Stimulated activated CD8-positive, alpha-beta memory T cell treated with anti-CD3 and anti-CD28 coated beads, Interleukin-4, amount 100 ng/mL, for 1 hour (primary cell): ENCODE measurements at places on chromosomes 7 and 10.

DNA sequence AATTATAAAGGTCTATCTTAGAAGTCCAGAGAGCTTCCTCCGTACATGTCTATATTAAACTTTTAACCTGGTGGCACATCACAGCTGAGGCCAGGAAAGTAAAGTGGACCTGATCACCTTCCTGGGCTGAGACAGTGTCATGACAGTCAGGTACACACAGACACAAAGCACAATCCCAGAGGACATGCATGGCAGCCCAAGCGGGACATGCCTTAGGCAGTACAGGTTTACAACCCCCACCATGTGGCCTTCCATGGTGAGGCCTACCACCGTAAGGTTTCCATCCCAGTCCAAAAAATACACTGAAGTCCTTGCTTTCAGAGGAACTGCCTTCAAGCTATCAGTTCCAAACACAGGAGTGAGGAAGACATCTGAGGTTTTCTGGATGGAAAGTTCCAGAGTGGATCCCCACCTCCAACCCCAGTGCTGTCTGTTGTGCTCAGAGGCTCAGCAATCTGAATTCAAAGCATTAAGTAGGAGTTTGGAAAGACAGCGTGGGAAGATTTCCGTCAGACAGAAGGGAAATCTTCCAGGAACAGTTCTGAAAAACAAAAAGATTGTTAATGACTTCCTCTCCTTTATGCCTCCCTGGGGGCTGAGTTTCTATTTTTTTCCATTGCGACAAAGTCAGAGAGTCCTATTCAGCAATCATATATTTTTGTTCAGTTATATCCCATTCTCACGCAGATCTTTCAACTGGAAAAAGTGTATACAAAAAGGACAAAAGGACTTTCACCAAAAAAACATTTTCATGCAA lies 20.1 kb downstream of the IFIT3 start:
- DNase-seq: no peak

GRCh38 chr10:3117486-3117885 lies 50.1 kb downstream of the PFKP start:
- no peak for DNase-seq

GRCh38 chr10:49389361-49389933 lies 6.4 kb downstream of the DRGX start:
- DNase-seq: no peak

DNA sequence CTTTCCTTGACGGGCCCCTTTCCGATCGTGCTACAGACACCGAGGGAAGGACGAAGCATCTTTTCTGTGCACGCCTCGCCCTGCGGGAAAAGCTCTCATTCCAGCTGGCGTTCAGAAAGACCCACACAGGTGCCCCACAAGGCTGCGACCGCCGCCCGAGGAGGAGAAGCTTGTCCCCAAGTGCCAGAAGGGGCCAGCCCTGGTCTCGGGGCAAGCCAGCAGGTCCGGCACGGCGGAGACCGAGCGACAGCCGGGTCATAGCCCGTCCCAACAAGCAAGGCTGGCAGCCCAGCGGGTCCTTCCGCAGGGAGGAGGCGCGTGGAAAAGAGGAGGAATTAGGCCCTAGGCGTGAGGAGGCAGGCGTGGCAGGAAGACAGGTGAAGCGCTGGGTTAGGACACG lies 62.7 kb downstream of the TNRC18 start:
- no peak for DNase-seq

- no peak for DNase-seq
Measured at GRCh38 chr10:62153191-62153590, 115.5 kb downstream of the RTKN2 start.

DNA sequence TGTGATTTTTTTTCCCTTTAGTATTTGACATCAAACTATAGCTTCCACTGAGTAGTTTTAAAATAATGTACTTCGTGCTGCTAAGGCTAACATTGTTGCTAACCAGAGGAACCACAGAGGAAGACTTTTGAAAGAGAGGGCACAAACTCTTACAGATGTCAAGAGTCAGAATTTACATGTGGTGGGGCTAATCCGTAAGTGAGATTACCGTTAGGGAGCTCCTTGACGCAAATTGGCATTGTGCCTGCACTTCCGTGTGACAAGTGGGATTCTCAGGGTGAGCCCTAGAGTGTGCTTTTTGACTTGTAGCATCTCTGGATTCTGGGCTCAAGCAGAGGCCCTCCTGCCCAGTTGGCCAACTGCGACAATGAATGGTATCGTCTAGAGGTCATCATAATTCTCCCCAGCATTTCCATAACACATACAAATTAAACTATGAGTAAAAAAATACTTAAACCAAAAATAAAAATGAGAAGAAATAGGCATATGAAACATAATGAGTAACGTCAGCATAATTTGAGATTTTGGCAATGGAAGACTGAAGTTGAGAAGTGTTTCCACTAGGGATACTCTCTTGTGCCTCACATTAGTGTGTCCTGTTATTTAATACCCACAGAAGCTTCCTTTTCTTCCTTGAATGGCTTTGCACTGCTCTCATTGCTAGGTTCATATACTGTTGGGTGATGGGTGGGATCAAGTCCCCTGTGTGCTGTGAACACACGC lies 164.0 kb downstream of the SDK1 start:
- no peak for DNase-seq

DNA sequence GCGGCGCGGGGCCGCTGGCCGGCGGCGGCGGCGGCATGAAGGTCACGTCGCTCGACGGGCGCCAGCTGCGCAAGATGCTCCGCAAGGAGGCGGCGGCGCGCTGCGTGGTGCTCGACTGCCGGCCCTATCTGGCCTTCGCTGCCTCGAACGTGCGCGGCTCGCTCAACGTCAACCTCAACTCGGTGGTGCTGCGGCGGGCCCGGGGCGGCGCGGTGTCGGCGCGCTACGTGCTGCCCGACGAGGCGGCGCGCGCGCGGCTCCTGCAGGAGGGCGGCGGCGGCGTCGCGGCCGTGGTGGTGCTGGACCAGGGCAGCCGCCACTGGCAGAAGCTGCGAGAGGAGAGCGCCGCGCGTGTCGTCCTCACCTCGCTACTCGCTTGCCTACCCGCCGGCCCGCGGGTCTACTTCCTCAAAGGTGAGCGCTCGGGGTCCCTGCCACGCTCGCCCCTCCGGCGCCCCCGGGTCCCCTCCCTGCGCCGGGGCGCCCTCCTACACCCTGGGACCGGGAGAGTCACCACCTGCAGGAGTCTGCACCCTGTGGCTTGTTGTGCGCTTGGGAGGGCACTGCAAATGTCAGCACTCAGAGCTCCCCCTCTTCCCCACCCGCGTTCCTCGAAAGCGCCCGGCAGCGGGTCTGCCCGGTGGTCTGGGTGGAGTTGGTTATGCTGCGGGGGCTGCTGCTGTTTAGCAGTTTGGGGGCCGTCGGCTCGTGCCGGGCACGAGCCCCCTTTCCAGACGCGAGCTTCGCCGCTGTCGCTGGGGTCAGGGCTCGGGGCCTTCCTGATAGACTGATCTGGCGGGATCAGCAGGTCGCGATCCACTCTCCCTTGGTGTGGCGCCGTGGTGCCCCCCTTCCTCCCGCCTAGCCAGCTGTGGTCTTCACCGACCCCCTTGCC lies 627 bp downstream of the DUSP5 start:
- DNase-seq: no peak

- DNase-seq: no peak
Measured at GRCh38 chr7:127682140-127682539, 30.1 kb downstream of the SND1 start.

- DNase-seq: no peak
Measured at GRCh38 chr7:111535142-111535870, 27.0 kb downstream of the IMMP2L start.

GRCh38 chr7:28862595-28863272 lies 95.4 kb downstream of the TRIL start:
- DNase-seq: no peak

GRCh38 chr7:4683884-4684565 lies 1.9 kb downstream of the FOXK1 start:
- no peak for DNase-seq

DNA sequence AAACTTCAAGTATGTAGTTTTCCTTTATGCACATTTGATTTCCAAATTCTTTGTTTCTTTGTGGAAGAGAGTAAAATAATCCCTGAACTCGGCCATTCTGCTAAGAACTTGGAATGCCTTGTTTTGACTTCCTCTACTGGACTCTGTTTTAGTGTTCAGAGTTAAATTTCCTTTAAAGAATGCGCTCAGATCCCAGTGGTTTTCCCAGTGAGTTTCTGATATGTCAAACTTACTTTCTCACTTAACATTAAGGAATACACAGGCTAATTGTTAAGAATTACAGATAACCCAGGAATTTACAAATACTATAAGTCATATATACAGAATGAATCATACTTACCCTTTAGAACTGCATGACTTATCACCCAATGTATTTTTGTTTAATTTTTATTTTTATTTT lies 1067.6 kb upstream of the CELF2 start:
- DNase-seq: no peak

GRCh38 chr10:22736134-22736533 lies 21.8 kb upstream of the PIP4K2A start:
- DNase-seq: no peak

GRCh38 chr7:2199528-2199927 lies 33.2 kb downstream of the MAD1L1 start:
- no peak for DNase-seq

- DNase-seq: no peak
Measured at GRCh38 chr7:50282813-50283605, 21.5 kb upstream of the IKZF1 start.

GRCh38 chr7:68619526-68619925 lies 978.7 kb upstream of the AUTS2 start:
- no peak for DNase-seq

DNA sequence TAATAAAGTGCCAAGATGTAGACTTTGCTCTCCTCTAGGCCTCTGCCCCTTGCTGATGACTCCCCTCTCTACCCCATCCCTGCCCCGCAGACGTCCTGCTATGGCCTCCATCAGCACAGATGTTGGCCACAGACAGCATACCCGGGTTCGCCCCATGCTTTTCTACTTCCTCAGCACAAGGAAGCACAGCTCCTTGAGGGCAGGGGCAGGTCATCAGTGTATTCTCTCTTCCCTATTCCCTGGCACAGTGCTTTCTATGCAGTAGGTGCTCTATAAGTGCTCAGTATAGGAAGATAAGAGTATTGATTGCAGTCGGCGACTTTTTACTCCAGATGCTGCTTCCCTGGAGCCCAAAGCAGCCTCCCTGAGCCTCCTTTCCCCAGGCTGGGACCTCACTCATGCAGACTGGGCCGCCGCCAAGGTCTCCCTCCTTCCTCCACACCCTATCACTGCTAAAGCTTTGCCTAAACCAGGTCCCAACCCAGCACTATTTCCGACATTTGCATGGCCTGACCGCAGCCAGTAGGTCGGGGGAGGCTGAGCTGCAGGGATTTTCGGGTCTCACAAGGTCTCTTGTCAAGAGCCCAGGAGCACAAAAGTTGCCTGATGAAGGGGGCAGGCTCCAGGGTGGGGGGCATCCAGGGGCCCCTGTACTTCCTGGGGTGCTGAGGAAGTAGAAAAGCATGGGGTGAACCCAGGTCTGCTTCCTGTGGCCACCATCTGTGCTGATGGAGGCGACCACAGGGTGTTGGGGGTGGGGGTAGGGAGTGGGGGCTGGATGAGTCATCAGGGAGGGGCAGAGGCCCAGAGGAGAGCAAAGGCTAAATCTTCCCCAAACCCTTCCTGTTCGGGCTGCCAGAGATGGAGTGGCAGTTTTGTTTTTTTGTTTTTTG lies 8.0 kb downstream of the CALHM3 start:
- peak; percentile 53 for DNase-seq

GRCh38 chr7:55481155-55481554 lies 91.1 kb downstream of the VOPP1 start:
- DNase-seq: no peak

DNA sequence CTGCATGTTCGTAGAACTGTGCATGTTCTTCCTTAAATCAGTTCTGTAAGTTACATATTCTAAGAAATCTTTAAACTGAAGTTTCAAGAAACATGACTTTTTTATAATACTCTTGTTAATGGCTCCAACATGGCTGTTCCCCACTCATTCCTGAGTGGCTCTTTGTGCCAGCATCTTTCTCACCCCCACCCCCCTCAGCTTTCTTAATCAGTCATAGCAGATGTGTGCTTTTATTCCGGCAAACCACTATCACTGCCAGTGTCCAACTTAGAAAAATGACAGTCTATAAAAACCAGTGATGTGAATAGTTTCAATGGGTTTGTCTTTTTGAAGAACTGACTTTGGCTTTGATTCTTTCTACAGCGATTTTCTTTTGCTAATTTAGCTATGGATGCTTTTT lies 37.6 kb downstream of the PITRM1 start:
- DNase-seq: no peak

DNA sequence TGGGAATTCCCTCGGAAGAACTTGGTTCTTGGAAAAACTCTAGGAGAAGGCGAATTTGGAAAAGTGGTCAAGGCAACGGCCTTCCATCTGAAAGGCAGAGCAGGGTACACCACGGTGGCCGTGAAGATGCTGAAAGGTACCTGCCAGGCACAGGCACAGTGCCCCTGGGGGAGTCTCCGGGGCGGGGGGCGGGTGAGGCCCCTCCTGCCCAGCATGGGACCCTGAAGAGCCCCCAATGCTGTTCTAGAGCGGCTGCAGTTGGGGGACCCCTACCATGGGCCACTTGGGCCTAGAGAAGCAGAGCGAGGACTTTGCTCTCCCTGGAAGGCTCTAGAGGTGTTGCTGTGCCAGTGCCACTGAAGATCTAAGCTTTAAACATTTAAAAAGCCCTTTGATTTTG lies 21.6 kb upstream of the CSGALNACT2 start:
- no peak for DNase-seq

DNA sequence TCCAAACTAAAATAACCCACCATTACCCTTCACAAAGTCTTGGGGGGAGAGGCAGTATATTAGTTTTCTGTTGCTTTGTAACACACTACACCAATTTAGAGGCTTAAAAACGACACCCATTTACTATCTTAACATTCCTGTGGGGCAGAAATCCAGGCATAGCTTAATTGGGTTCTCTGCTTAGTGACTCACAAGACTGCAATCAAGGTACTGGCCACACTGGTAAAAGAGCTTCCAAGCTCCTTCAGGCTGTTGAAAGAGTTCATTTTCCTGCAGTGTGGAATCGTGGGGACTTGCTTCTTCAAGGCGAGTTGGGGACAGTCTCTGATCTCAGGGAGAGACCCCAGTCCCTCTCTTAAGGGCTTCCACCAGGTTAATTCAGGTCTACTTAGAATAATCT lies 139.1 kb downstream of the XPNPEP1 start:
- DNase-seq: no peak

GRCh38 chr7:102875700-102876295 lies 37.0 kb upstream of the LRRC17 start:
- DNase-seq: no peak

DNA sequence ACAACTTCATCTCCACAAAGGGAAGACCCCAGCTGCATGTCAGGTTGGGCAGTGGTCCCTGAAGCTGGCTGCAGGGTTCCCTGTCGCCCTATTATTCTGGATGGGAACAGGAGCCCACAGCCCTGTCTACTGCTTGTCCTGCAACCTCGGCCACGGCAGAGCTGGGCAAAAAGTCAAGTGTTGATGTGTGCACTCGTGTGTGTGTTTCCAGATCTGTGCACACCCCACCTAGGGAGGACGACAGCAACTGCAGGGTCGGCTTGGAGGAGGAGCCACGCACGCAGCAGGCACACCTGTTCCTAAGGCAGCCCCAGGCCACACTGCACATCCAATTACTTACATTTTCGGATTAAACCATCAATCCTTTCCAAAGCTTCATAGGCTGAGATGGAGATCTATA lies 23.6 kb downstream of the PITRM1 start:
- no peak for DNase-seq

GRCh38 chr7:76303202-76304147 lies 1.0 kb downstream of the HSPB1 start:
- DNase-seq: peak; percentile 56

GRCh38 chr10:36676756-36677430 lies 448.5 kb upstream of the ANKRD30A start:
- no peak for DNase-seq

GRCh38 chr7:84811362-84811761 lies 375.5 kb downstream of the SEMA3D start:
- no peak for DNase-seq

GRCh38 chr7:18653381-18654155 lies 158.0 kb downstream of the HDAC9 start:
- no peak for DNase-seq
